ENCODE measurements at places on chromosomes 3 and 15. TPM values are rescaled to one million over a fixed set of nuclear protein-coding genes. Genes with fewer than 3 reads are reported as not detected.

CFAP91 gene
- 2.0 TPM for total RNA-seq

TTLL13 gene
- total RNA-seq: not detected

UCN2 gene
- total RNA-seq: 2.9 TPM

STRC gene
- not detected for total RNA-seq

PLCB2 gene
- total RNA-seq: 1.1 TPM

XCR1 gene
- not detected for total RNA-seq

LRRC34 gene
- 10.2 TPM for total RNA-seq

CCRL2 gene
- not detected for total RNA-seq

CHRD gene
- total RNA-seq: 0.34 TPM

All from melanocyte of skin (primary cell).